ENCODE measurements at places on chromosomes 2 and 18.
A peak's percentile ranks its signal among the peaks of the same experiment; 100 is the strongest.

DNA sequence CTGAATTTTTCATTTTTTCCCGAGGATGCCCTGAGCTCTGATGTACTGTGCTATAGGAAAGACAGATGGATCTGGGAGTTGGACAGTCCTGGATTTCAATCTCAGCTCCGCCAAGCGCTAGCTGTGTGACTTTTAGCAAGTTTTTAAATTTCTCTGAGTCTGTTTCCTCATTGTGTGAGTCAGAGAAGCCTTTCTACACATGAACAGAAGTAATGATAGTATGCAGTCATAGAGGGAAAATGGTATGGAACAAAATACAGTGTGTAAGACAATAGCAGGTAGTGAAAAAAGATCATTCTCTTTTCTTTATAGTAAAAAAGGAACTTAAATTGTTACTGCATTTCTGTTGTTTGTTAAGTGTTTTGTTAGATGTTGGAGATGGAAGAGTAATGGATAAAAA lies 52.4 kb upstream of the PPM1B start:
- DNase-seq: no peak

DNA sequence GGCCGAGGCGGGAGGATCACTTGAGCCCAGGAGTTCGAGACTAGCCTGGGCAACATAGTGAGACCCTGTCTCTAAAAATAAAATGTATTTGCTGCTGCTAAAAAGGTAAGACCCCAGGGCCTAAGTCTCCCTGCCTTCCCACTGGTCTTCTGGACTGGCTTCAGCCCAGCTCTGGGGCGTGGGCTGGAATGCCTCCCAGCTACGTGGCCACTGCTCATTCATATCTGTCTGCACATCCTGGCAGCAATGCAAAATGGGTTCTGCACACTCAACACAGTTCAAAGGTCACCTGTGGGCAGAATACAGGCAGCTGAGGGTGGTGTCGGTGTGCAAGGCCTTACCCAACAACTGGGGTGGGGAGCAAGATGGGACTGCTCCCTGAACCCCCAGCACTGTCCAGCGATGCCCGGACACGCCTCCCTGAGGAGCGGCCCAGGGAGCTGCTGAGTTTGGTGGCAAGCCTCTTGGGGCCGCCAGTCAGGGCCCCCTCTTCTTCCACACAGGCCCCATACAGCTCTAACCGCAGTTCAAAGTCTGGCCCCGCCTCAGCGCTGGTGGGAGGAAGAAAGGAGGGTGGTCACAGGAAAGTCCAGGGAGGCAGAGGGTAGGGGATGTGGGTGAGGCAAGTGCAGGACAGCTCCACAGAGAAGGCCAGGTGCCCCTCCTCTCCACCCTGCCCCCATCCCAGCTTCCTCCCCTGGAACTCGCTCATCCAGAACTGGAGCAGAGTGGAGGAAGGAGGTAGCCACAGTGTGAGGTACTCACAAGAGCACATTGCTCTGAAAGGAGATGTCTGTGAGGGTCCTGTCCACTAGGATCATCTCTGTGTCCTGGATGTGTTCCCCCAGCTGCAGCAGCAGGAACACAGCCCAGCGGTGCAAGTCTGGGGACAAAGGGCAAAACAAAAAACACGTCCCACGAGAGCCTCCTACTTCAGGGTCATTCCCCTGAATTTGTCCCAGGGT lies 8.2 kb downstream of the WDR54 start:
- no peak for DNase-seq

GRCh38 chr2:237427769-237428506 lies 14.0 kb upstream of the COL6A3 start:
- no peak for DNase-seq

- DNase-seq: no peak
Observed at GRCh38 chr2:138430181-138430580, 71.4 kb upstream of the SPOPL start.

DNA sequence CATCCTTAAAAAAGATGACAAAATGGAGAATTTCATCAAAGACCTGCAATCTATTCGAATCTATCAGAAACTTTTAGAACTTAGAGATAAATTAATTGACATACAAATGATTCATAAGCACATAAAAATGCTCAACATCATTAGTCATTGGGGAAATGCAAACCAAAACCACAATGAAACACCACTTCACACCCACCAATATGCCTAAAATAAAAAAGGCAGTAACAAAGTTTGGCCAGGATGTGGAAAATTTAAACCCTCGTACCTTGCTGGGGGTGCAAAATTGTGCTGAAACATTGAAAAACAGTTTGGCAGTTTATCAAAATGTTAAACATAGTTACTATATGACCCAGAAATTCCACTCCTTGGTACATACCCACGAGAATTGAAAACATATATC lies 11.5 kb upstream of the EIF2AK3 start:
- no peak for DNase-seq

DNA sequence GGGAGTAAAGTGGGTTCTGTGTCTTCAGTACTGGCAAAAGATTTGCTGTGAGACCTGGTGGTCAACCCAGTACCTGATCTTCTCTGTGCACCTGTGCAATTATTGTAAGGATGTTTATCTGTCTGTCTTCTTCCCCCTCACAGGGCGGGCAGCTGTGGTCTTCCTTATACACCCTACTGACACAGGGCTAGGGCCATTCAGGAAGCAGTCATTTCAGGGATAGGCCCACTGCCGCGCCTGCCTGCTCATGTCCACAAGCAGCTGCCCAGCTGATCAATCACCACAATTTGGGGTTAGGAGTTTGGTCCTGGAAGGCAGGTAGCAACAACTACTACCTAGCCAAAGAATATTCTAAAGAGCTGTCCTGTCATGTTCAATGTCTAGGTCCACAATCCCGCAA lies 1.2 kb upstream of the CNNM4 start:
- no peak for DNase-seq

- DNase-seq: peak; percentile 69
Observed at GRCh38 chr2:237731663-237732062, 66.9 kb upstream of the RBM44 start.

DNA sequence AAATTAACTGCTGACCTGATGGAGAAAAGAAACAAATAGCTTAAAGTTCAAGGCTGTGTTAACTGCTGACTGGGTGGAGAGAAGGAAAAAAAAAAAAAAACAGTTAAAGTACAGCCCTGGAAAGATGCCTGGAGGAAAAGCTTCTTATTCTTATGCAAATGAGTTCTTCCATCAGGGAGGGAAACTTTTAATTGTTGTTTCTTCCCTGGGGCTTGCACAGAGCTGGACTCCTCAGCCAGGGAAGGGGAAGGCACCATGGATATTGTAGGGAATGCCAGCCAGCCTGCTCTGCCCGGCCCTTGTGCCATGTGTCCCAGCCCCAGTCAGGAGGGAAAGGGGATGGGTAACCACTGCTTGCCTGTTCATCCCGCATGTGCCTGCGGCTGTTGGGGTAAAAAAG lies 833.1 kb upstream of the CRIM1 start:
- no peak for DNase-seq

- no peak for DNase-seq
Observed at GRCh38 chr2:100419915-100420314, 2.4 kb upstream of the CHST10 start.

DNA sequence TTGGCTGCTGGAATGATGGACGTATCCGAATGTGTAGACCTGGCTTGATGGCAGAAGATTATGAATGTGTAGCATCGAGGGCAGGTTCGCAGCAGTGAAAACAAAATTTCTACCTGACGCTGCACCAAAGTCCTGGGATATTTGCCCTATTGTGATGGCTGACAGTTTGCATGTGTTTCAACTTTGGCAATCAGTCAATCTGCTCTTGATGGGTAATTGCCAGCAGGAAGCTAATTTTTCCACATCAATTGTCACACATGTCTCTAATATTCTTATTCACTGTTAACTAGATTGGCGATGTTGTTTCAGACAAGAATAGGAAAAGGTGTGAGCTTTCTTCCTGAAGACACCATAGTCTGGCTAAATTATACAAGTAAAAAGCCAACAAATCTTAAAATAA lies 821.3 kb downstream of the LRRTM4 start:
- no peak for DNase-seq

- DNase-seq: peak; percentile 66
Observed at GRCh38 chr2:120912101-120912985, 176.7 kb downstream of the GLI2 start.

- DNase-seq: no peak
Observed at GRCh38 chr18:24536326-24536725, 75.9 kb downstream of the HRH4 start.

DNA sequence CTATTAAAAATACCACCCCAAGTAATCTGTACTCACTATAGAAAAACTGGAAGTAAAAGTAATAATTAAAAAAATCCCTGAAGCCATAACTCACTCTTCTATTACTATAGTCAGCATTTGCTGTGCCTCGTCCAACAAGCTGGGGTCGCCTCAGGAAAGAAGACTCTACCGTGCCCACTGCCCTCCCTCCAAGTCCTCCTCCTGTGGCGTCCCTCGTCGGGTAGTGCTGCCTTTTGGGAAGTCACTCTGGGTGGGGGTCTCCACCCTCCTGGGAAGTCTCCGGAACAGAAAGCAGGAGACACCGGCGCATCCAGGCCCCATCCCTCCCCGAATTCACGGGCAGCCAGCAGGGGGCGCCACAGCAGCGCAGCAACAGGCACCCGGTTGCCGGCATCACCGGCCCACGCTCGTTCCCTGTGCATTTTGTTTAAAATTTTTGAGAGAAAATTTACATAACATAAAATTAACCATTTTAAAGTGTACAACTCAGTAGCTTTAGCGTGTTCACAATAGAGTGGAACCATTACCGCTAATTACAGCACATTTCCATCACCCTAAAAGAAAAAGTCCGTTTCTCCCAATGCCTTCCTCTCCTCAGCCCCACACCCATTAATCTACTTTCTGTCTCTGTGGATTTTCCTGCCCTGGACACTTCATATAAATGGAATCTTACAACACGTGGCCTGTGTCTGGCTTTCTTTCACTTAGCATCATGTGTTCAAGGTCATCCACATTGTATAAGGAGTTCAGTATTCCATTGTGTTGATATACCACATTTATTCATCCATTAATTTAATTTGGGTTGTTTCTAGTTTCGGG lies 62.2 kb downstream of the ADNP2 start:
- peak; percentile 88 for DNase-seq

- no peak for DNase-seq
Observed at GRCh38 chr2:230346921-230347533, 20.0 kb downstream of the SP140L start.

- no peak for DNase-seq
Observed at GRCh38 chr2:168601741-168602140, 145.7 kb downstream of the CERS6 start.

GRCh38 chr18:53947092-53947640 lies 277.3 kb downstream of the MBD2 start:
- DNase-seq: peak; percentile 18

- no peak for DNase-seq
Observed at GRCh38 chr2:49971453-49971852, 817.1 kb upstream of the FSHR start.

DNA sequence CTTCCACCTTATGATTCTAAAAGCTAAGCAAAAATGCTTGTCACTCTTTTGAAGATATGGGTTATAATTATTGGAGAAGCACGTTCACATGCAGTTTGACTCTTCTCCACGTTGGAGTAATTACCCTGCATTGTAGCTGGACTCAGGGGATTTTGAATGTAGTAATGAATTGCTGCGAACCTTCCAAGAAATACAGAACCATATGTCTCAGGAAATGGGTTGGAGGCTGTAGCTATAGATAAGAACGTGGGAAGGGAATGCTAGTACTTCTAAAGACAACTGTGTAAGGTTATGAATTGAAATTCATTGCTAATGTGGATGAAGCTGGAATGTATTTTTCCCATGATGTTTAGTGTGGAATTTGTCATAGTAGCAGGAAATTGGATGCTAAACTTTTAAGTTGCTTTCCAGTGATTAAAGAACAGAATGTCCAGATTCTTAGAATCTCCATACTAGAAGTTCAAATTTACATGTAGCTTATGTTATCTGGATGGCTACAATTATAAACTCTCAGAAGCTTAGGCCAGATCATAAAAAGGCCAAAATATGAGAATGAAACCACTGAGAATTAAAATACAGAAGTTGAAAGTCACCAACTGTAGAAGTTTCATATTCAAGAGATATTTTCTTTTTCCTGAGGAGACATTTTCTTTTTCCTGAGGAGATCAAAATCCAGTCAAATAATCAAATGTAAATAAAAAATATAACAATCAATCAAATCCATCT lies 27.3 kb upstream of the SPOPL start:
- no peak for DNase-seq

DNA sequence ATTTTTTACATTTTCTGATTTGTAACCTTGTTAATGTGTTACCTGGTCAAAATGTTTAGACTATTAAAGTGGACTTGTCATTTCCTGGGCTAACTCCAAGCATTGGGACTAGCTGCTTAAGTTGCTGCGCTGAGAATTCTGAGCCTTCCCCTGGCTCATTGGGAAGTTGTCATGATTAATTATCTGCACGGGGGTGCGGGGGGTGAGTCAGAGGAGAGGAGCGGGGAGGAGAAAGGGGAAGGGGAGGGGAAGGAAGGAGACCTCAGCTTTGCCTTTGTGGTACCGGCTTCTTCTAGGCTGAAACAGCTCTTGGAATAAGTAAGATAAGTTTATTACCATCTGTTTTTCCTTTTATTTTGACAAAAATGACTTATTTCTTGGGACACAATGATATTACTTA lies 52.9 kb upstream of the APCDD1 start:
- DNase-seq: no peak

GRCh38 chr2:25252291-25253152 lies 84.1 kb upstream of the POMC start:
- no peak for DNase-seq

DNA sequence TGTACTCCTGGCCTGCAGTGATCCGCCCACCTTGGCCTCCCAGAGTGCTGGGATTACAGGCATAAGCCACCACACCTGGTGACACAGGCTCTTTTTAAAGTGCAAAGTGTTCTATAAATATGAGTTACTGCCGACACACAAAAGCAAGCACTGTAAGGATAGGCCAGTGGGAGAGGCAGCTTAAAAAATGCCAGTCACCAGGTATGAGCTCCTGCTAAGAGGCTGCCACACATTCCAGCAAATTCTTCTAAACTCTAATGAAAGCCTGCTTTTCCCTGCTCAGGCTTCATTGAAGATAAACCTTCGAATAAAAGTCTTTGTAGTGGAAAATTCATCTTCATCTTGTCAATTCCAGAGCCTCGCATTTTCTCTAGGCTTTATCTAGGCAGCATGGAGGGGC lies 203.0 kb upstream of the PID1 start:
- no peak for DNase-seq

DNA sequence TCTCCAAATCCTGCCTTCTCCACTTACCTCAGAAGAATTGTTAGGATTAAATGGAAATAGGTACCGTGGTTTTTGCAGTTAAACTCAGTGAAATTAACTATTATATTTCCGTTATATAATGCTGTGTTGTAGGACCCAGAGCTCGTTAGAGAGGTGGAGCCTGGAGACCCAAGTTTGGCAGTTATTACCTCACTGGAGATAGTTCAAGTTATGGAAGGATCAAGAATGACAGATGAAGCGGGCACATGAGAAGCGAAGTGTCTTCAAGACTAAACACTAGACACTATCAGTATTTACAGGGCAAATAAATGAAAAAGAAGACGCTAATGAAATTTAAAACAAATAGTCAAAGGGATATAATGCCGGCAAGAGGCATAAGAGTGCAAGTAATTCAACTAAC lies 866 bp downstream of the CWC22 start:
- DNase-seq: no peak

GRCh38 chr2:238461051-238461450 lies 34.3 kb downstream of the ASB1 start:
- no peak for DNase-seq

Measured in urothelium cell line (cell line).